H7 (cell line): ENCODE measurements at places on chromosomes 4 and X. TPM values are rescaled to one million over a fixed set of nuclear protein-coding genes. Genes with fewer than 3 reads are reported as not detected.

Gene ADH4
- total RNA-seq: 0.55 TPM in 2 replicates

DNA sequence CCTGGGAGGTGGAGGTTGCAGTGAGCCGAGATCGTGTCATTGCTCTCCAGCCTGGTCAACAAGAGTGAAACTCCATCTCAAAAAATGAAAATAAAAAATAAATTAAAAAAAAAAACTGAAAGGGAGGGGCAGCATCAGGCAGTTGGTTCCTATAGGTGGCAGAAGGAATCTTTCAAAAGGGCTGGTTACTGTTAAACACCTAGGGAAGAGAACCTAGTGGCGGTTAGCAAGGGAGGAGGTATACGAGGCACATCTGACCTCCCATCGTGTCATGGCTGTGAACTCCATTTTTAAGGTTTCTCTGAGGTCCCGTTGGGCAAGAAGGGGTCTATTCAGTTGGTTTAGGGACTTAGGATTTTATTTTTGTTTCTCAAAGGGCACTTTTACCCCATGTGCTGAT is 150.1 kb downstream of the SLC7A11 start:
- no peak for DNase-seq

GRCh38 chrX:32280921-32281320 is 930.4 kb downstream of the DMD start:
- no peak for DNase-seq

GRCh38 chr4:184453365-184454160 is 20.8 kb downstream of the IRF2 start:
- no peak for DNase-seq

DNA sequence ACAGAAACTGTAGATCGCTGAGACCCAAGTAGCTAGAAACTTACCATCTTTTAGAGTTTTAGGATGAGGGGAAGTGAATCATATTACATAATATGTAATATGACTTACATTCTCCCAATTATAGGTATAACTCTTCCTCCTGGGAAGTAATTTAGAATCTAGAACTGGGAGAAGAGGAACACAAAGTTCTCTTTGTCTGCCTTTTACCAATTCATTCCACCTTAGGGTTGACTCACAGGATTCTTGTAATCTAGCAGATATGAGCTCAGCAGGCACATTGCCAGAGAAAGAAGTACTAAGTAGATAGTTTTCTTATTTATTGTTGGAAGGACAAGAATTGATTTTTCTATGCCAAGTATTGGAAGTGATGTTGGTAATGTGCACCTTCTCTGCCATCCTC is 58.0 kb upstream of the CCSER1 start:
- DNase-seq: no peak
